Ecto neural progenitor cell (in vitro differentiated cells): ENCODE measurements at places on chromosomes 7 and 10.

GRCh38 chr7:14115701-14116100 is 126.2 kb upstream of the ETV1 start:
- no peak for DNase-seq

DNA sequence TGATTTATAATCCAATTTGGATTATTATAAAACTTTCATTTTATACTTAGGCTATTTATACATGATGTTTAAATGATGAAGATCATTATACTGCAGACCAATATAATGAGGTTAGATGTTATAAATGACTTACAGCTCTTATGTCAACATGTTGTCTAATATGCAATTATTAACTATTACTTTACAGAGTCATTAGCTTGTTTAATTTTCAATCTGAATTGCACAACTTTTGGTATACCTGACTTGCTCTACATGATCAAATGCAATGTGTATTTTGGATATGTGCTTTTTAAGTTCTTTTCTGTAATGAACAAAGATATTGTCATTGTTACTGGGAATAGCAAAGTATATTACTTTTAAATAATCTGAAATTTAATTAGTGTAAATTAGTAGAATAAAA is 569 bp downstream of the CD36 start:
- DNase-seq: no peak

- no peak for DNase-seq
Measured at GRCh38 chr7:471866-472639, 47.6 kb downstream of the PDGFA start.

DNA sequence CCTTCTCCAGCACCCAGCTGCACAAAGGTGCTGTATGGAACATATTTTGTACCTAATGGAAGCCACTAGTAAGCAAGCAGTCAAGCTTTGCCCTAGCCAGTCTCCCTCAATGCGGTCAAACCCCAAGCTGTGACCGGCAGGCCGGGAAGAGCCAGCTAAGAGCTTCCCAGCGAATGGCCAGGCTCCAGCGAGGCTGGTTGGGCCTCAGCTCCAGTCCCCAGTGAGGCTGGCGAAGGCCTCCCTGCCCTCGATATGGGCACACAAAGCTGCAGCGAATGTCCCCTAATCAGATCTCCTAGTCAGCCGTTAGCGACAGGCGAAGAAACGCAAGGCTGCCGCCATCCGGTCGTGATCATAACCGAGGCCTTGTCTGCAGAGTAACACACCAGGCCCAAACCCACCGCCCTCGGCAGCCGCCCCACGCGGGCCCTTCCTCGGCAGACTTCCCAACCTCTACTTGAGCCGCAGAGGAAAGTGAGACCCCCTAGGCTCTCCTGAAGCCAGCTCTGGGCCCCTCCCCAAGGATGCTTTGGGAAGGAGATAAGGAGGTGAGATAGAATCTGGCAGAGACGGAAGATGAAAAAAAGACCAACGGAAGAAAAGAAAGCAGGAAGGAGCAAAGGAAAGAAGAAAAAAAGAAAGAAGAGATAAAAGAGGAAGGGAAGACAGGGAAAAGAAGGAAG is 3.1 kb upstream of the HOXA9 start:
- no peak for DNase-seq

GRCh38 chr7:50372923-50373322 is 68.4 kb downstream of the IKZF1 start:
- no peak for DNase-seq

GRCh38 chr10:88764110-88764509 is 4.3 kb downstream of the LIPN start:
- no peak for DNase-seq

- no peak for DNase-seq
Measured at GRCh38 chr10:52768001-52768532, 4.5 kb downstream of the MBL2 start.

DNA sequence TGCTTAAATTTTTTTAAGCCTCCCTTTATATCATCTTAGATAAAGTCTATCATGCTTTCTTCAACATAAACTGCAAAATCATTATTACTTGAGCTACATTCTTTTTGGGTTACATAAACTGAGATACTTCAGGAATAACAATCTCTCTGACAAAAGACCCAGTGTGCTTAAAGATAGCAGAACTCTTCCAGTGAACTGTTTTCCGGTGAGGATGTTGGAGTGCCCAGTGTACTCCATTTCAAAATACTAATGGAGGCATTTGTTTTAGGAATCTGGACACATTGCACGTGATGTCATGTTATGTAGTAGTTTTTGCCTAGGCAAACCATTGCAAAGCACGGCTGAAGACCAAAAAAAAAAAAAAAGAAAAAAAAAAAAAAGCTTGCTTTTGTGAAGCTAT is 388.2 kb upstream of the CELF2 start:
- no peak for DNase-seq

DNA sequence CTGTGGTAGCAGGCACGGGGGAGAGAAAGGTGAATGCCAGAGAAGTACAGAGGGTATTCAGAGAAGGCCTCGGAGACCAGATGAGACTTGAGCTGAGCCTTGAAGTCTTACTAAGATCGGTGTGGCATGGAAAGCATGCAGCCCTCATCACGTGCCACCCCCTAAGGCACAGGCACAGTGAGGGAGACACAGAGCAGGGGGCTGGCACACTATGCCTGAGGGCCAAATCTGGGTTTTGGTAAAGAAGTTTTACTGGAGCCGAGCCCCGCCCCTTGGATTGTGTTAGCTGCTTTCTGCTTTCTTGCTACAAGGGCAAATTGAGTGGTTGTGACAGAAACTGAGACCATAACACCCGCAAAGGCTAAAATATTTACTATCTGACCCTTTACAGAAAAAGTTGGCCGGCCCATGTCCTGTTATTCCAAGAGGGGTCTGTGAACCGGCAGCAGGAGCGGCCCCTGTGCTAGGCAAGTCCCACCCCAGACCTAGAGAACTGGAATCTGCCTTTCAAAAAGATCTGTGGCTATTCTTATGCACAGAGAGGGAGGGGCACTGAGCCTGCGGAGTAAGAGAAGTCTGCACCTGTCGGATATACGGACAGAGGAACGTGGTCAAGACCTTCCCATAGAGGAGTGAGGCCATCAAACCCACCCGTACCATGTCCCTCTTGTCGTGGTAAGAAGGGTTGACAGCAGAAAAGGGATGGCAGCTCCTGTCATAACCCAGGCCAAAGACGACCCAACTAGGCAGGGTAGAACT is 109.3 kb upstream of the RHEB start:
- no peak for DNase-seq

DNA sequence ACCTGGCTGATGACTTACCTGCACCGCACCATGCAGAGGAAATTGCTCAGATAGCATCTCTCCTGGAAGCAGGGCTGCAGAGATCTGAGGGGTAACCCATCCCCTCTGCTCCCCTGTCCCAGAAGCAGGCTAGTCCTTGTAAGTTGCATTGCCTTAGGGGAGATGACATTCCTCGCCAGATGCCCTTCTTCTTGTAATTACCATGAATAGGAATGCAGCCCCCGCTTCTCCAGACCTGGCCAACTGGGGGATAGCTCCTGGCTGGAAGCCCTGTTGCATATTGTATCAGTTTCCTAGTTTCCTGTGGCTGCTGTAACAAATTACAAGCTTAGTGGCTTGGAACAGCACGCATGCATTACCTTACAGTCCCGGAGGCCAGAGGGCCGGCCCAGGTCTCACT is 47.5 kb upstream of the EN2 start:
- DNase-seq: no peak

- DNase-seq: no peak
Measured at GRCh38 chr10:11520892-11521291, 90.6 kb downstream of the USP6NL start.

- peak; percentile 66 for DNase-seq
Measured at GRCh38 chr7:32070406-32071360, at the start of gene PDE1C. PDE1C (minus strand) TSS chr7:32070407.

DNA sequence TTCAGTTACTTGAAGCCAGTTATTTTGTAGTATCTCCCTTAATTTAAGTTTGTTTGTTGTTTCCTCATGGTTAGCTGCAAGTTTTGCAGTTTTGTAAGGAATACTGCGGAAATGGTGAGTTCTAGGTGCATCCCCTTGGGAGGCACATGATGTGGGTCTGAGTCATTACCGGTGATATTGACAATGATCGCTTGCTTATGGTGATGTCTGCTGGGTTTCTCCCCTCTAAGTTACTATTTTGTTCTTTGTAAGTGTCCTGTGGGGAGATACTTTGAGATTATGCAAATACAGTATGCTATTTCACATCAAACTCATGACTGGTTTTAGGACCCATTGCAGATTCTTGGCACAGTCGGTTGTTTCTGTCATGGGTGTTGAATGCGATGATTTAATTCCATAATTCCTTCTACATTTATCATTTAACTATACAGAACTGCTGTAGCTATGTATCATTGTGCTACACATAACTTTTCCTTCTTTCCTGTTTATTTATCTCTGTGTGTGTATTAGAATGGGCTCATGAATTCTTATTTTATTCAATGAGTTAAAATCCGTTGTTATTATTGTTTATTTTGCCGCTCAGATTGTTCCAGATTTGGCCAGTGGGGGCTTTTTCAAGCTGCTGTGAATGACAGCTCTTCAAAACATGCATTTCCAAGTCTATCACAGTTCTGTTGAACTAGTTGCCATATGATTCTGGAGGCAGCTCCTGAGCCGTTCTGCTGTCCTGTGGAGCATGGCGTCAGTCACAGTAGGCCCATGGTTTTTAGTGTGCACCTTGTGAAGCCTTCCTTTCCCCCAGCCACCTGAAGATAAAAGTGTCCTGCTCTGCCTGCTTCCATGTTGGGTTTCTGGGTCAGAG is 18.4 kb downstream of the TSPAN14 start:
- DNase-seq: no peak

GRCh38 chr10:44463511-44464121 is 78.7 kb upstream of the CXCL12 start:
- no peak for DNase-seq

GRCh38 chr7:88046839-88047573 is 113.0 kb downstream of the ADAM22 start:
- no peak for DNase-seq

DNA sequence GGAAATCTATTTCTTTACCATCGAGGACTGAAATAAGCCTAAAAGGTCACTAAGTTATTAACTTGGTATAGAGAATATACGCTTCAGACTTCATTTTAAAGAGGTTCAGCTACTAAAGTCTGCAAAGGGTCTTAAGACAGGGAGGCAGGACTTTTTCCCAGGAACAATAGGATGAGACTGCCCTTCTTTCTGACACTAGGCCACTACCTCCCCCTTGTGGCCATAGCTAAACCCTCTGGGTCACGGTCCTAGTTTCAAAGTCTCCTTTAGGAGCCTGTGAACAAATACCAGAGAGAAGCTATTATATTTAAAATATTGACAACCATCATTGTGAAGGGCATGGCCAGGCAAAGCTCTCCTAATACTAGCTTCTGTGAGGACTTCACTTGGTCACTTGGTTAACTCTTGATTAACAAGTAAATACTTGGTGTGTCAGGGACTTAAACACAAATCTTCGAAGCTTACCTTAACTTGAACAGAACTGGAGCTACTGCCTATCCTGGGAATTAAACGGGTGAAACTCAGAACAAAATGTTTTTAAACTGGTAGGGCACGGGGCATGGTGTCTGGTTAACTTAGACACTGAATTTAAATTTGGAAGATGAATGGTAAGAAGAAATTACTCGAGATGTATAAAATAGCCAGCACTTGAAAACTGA is 75.6 kb downstream of the CCDC6 start:
- peak; percentile 60 for DNase-seq

GRCh38 chr10:4663162-4663992 is 162.6 kb upstream of the AKR1E2 start:
- DNase-seq: no peak

GRCh38 chr7:46139079-46139478 is 218.0 kb upstream of the IGFBP3 start:
- no peak for DNase-seq

DNA sequence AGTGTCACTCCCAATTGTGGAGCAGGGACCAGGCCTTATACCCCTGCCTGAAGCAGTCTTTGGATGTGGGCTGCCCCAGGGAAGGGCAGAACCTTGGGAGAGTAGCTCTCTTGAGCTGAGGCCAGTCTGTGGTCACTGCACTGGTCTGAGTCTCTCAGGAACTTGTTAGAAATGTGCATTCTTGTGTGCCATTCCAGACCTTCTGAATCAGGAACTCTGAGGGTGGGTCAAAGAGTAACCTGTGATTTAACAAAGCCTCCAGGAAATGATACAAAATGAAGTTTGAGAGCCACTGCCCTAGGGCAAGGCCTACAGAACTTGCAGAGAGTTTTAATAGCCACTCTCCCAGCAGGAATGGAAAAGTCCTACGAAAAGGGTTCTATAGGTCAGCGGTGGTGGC is 68.1 kb downstream of the LYZL1 start:
- DNase-seq: no peak

- DNase-seq: peak; percentile 48
Measured at GRCh38 chr7:157515342-157516041, 178.7 kb downstream of the DNAJB6 start.

- DNase-seq: no peak
Measured at GRCh38 chr7:127995156-127995880, 35.9 kb downstream of the LRRC4 start.

DNA sequence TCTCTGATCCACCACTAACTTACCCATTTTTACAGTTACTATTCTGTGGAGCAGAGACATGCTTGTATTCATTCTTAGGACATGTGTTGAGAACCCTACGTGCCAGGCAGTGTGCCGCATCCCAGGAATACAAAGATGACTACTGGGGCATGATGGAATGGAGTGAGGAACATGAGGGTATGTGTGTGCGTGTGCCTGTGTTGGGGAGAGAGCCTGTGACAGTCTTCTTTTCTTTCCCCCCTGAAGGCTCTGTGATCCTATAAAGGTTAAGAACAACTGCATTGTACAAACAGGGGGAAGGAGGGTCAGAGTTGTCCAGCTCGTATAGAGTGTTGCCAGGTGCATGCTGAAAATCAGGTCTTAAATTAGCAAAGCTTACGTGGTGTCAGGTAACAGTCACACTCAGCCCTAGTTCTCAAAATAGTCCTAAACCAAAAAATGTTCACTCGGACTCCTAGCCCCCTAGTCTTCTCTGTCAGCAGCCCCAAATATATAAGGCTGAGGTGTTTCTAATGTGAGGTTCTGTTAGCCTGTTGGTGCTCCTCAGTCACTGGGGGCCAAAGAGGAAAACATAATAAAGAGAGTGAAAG is 161.9 kb downstream of the CELF2 start:
- no peak for DNase-seq

- no peak for DNase-seq
Measured at GRCh38 chr7:38372290-38372689, 98.9 kb upstream of the TARP start.

DNA sequence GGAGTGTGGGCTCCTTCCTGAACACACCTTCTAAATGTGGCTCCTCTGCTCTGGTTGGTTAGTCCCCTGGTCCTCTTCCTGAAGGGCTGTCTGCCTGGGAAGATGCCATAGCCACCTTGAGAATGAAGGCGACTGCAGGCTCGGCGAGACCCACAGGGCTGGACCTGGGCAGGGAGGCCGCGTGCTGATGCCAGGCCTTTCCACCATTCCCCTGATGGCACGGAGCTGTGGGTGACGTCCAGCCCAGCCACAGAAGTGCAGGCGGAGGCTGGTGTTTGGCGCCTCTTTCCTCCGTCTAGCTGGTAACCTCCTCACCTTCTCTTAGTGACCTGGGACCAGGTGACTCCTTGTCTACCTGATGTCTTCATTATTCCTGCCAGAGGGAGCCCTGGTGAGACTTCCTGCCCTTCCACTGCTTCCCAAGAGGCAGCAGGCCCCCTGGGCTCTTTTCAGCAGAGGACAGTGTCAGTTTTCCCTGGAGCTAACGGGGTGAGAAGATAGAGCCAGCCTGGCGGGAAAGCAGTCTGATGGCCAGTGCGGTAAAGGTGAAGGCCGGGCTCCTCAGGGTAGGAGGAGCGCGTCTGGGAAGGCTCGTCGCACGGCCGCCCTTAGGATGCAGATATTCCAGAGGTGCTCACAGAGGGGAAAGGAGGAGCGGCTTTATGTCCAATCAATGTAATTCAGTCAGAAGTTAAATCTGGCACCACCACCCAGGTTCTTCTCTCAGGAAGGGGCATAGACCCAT is 34.9 kb downstream of the GBX1 start:
- no peak for DNase-seq

- DNase-seq: no peak
Measured at GRCh38 chr7:28446131-28446530, 33.8 kb downstream of the CREB5 start.
